ENCODE measurements at places on chromosomes 4 and X. TPM values are rescaled to one million over a fixed set of nuclear protein-coding genes. Genes with fewer than 3 reads are reported as not detected.

Gene SLC38A5
- total RNA-seq: 73.8 TPM

Gene BEX5
- 12.0 TPM for total RNA-seq

Gene PPARGC1A
- 1.4 TPM for total RNA-seq

Gene MEPE
- not detected for total RNA-seq

Gene PNMA5
- 0.11 TPM for total RNA-seq

Gene HPGDS
- not detected for total RNA-seq

Gene PDS5A
- 73.8 TPM for total RNA-seq

DNA sequence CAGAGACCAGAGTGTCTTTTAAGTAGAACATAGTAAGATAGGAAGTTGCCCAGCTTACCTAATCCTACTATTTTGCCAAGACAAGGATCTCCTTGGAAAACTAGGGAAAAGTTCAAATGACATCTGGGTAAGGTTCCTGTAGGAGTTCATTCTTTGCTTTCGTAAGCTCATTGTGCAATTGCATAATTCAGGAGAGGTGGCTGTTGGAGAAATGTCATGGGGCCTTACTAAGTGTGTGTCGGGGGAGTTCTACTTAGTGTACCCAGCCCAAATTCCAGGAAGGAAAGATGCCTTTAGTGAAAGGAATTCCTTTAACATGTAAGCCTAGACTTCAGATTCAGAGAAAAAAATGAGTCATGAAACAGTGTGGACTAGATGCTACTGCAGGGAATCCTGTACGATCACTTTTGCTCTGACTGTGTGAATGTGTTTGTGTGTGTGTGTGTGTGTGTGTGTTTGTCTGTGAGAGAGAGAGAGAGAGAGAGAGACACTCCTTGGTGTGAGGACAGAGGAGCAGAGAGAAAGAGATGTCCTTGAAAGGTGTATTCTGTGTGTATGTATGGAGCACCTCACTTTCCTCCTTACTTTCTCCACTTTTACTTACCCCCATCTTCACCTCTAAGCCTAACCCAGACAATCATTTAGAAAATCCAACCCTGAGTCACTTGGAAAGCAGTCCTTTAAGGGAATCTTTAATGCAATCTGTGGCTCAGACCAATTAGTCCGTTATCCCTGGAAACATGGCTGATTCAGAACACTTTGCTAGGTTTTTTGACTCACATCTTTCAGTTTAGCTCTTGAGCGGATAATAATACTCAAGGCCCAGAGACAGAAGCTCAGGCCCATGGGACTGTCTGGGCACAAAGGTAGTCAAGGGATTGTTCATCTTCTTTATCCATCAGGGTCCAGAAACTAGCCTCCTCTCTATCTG, 114.5 kb upstream of the ACSL4 start:
- DNase-seq: no peak
- H3K27ac ChIP-seq: no peak overlapping the region
- H3K27me3 ChIP-seq: no peaks in the 10 kb centered on the region
- no peaks in the 10 kb centered on the region for H3K4me1 ChIP-seq
- no peaks in the 10 kb centered on the region for H3K36me3 ChIP-seq

- no peak overlapping the region for H3K27ac ChIP-seq
- peaks cover 6% of the 10 kb centered on the region for H3K4me1 ChIP-seq
- no peak for DNase-seq
- no peaks in the 10 kb centered on the region for H3K27me3 ChIP-seq
- H3K36me3 ChIP-seq: no peaks in the 10 kb centered on the region
Observed at GRCh38 chr4:94680176-94680862, 77.4 kb upstream of the BMPR1B start.

DNA sequence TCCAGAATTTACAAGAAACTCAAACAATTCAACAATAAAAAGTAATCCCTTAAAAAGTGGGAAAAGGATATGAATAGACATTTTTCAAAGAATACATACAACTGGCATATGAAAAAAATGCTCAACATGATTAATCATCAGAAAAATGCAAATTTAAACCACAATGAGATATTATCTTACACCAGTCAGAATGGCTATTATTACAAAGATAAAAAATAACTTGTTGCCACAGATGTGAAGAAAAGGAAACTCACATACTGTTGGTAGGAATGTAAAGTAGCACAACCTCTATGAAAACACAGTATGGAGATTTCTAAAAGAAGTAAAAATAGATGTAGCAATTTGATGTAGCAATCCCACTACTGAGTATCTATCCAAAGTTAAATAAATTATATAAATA, 65.1 kb upstream of the DIAPH2 start:
- H3K4me1 ChIP-seq: no peaks in the 10 kb centered on the region
- H3K27ac ChIP-seq: no peak overlapping the region
- no peaks in the 10 kb centered on the region for H3K27me3 ChIP-seq
- no peak for DNase-seq
- no peaks in the 10 kb centered on the region for H3K36me3 ChIP-seq

GRCh38 chr4:145613566-145614232, 5.5 kb upstream of the MMAA start:
- no peaks in the 10 kb centered on the region for H3K36me3 ChIP-seq
- H3K27me3 ChIP-seq: no peaks in the 10 kb centered on the region
- H3K4me3 ChIP-seq: no peak overlapping the region
- DNase-seq: no peak
- no peak overlapping the region for H3K27ac ChIP-seq

- no peaks in the 10 kb centered on the region for H3K27me3 ChIP-seq
- H3K27ac ChIP-seq: no peak overlapping the region
- H3K36me3 ChIP-seq: no peaks in the 10 kb centered on the region
- no peaks in the 10 kb centered on the region for H3K4me1 ChIP-seq
- H3K4me3 ChIP-seq: no peak overlapping the region
Observed at GRCh38 chr4:166972071-166972470, 262.2 kb downstream of the SPOCK3 start.

GRCh38 chr4:56424176-56424575, 11.2 kb downstream of the PPAT start:
- no peak for DNase-seq
- peaks cover 24% of the 10 kb centered on the region for H3K36me3 ChIP-seq
- no peak overlapping the region for H3K27ac ChIP-seq

- DNase-seq: no peak
- H3K27me3 ChIP-seq: no peaks in the 10 kb centered on the region
- no peak overlapping the region for H3K4me3 ChIP-seq
- H3K36me3 ChIP-seq: no peaks in the 10 kb centered on the region
Observed at GRCh38 chr4:121599049-121599448, 97.7 kb downstream of the ANXA5 start.
